Esophagus (tissue), 2 donors: ENCODE measurements at places on chromosomes 11 and 22. TPM values are rescaled to one million over a fixed set of nuclear protein-coding genes. Genes with fewer than 3 reads are reported as not detected.

Gene RAB38
- polyA plus RNA-seq: 57.4 TPM

Gene NXPE4
- polyA plus RNA-seq: 0.01 TPM

Gene NCR3LG1
- polyA plus RNA-seq: 0.71 TPM

Gene HEPACAM
- polyA plus RNA-seq: 0.02 TPM

Gene GTSE1
- polyA plus RNA-seq: 5.0 TPM

Gene OR2AG1
- not detected for polyA plus RNA-seq

Gene TIMP3
- 8.9 TPM for polyA plus RNA-seq

Gene LDLRAD3
- 5.1 TPM for polyA plus RNA-seq

Gene RAB30
- polyA plus RNA-seq: 1.8 TPM

Gene HTR3A
- 0.13 TPM for polyA plus RNA-seq

Gene LUZP2
- 0.20 TPM for polyA plus RNA-seq

Gene DGAT2
- 17.2 TPM for polyA plus RNA-seq

Gene ANGPTL5
- polyA plus RNA-seq: 0.04 TPM

Gene TBCEL
- polyA plus RNA-seq: 2.2 TPM

Gene CTSW
- 1.7 TPM for polyA plus RNA-seq

Gene UBQLNL
- polyA plus RNA-seq: 0.15 TPM

Gene SERPING1
- polyA plus RNA-seq: 36.5 TPM

Gene TESMIN
- 3.7 TPM for polyA plus RNA-seq

Gene TEX54
- not detected for polyA plus RNA-seq

Gene ART1
- polyA plus RNA-seq: not detected

Gene GLYAT
- not detected for polyA plus RNA-seq

Gene FOSL1
- polyA plus RNA-seq: 26.7 TPM

Gene MS4A6E
- not detected for polyA plus RNA-seq

Gene TSGA10IP
- polyA plus RNA-seq: not detected

Gene OR52H1
- polyA plus RNA-seq: not detected

Gene CCDC179
- not detected for polyA plus RNA-seq

Gene KCNC1
- not detected for polyA plus RNA-seq

Gene KDM4D
- polyA plus RNA-seq: 0.31 TPM

Gene SEPTIN5
- polyA plus RNA-seq: 40.8 TPM

Gene DDB1
- 78.7 TPM for polyA plus RNA-seq

Gene SLC22A25
- polyA plus RNA-seq: 0.04 TPM

Gene ZDHHC8
- 21.3 TPM for polyA plus RNA-seq

Gene RASL10A
- 0.48 TPM for polyA plus RNA-seq

Gene MAP6
- polyA plus RNA-seq: 1.6 TPM
